Activated B cell treated with CpG ODN at 0.5 μM for 24 hours (primary cell): ENCODE measurements at places on chromosomes 12 and 14.

- H3K4me1 ChIP-seq = no peaks in the 10 kb centered on the region
- peaks cover 80% of the 10 kb centered on the region for H3K36me3 ChIP-seq
- H3K4me3 ChIP-seq = no peak overlapping the region
- DNase-seq = no peak
- no peaks in the 10 kb centered on the region for H3K27me3 ChIP-seq
- H3K27ac ChIP-seq = no peak overlapping the region
These were observed 21.5 kb downstream of the YLPM1 start for GRCh38 chr14:74784634-74785033.

DNA sequence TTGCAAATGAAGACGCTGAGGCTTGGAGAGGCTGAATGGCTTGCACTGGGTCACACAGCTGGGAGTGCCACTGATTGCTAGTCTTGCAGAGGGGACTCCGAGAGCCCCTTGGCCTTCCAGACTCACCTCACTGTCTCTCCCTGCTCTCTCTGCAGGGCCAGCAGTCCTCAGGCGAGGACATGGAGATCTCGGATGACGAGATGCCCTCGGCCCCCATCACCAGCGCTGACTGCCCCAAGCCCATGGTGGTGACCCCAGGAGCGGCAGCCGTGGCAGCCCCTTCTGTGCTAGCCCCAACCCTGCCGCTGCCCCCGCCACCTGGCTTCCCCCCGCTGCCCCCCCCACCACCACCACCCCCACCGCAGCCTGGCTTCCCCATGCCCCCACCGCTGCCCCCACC, 10.1 kb downstream of the SETD1B start:
- H3K36me3 ChIP-seq = peaks cover 74% of the 10 kb centered on the region
- DNase-seq = no peak
- peaks cover 33% of the 10 kb centered on the region for H3K4me1 ChIP-seq
- H3K4me3 ChIP-seq = no peak overlapping the region
- H3K27me3 ChIP-seq = no peaks in the 10 kb centered on the region

- peaks cover 26% of the 10 kb centered on the region for H3K36me3 ChIP-seq
- H3K4me3 ChIP-seq = no peak overlapping the region
- H3K27me3 ChIP-seq = no peaks in the 10 kb centered on the region
- no peak for DNase-seq
- no peak overlapping the region for H3K27ac ChIP-seq
These were observed 76.4 kb downstream of the CHST11 start for GRCh38 chr12:104533134-104533533.

DNA sequence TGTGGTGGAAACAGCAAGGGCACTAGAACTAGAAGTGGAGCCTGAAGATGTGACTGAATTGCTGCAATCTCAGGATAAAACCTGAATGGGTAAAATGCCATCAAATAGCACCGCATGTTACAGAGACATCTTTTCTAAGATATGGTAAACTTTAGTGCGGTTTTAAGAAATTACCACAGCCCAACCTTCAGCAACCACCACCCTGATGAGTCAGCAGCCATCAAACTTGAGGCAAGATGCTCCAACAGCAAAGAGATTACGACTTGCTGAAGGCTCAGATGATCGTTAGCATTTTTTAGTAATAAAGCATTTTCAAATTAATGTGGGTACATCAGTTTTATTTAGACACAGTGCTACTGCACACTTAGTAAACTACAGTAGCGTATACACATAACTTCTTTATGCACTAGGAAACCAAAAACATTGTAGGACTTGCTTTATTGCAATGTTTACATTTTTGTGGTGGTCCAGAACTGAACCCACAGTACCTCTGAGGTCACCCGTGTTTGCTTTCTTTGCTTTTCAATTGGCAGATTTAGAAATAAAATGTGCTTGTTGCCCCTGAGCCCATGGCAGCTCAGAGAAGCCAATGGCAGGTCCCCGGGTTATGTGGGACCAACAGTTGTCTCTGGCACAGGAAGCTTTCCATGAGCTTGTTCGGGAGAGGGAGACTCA, 15.9 kb downstream of the GOLGA3 start:
- H3K36me3 ChIP-seq = peaks cover 73% of the 10 kb centered on the region
- H3K4me1 ChIP-seq = peaks cover 6% of the 10 kb centered on the region
- DNase-seq = no peak
- no peak overlapping the region for H3K4me3 ChIP-seq
- peak overlapping the region; percentile 56 for H3K27ac ChIP-seq

- DNase-seq = no peak
- no peak overlapping the region for H3K4me3 ChIP-seq
- H3K27me3 ChIP-seq = no peaks in the 10 kb centered on the region
- peaks cover 76% of the 10 kb centered on the region for H3K36me3 ChIP-seq
- H3K4me1 ChIP-seq = no peaks in the 10 kb centered on the region
These were observed 40.3 kb downstream of the BRAP start for GRCh38 chr12:111645433-111645832.

GRCh38 chr12:116744766-116745165, 6.7 kb downstream of the RNFT2 start:
- no peaks in the 10 kb centered on the region for H3K27me3 ChIP-seq
- peaks cover 6% of the 10 kb centered on the region for H3K36me3 ChIP-seq
- H3K4me1 ChIP-seq = no peaks in the 10 kb centered on the region
- H3K4me3 ChIP-seq = no peak overlapping the region
- DNase-seq = no peak
- H3K27ac ChIP-seq = no peak overlapping the region

DNA sequence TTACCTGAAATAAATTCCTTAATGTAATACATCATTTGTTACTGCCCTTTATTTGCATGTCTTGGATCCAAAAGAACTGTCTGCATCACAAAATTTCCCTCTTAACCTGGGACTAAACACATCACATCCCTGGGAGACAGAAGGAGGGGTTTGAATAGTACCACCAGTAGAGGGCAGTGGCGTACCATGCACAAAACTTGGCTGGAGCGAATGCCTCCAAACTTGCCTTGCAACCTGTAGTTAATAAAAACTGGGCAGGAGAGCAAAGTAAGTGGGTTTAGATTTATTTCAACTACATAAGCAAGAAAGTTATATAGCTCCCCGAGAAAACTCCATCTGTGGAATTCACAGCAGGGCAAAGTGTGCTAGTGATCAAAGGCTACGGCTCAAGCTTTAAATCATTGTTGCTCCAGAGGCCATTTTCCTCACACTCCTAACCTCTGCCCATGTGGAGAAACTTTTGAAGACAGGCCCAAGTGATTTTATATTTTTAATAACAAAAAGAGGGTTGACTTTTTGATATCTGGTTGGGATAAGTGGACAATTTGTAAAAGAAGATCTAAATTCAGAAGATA, 1176.7 kb upstream of the SEL1L start:
- H3K27me3 ChIP-seq = no peaks in the 10 kb centered on the region
- H3K27ac ChIP-seq = no peak overlapping the region

DNA sequence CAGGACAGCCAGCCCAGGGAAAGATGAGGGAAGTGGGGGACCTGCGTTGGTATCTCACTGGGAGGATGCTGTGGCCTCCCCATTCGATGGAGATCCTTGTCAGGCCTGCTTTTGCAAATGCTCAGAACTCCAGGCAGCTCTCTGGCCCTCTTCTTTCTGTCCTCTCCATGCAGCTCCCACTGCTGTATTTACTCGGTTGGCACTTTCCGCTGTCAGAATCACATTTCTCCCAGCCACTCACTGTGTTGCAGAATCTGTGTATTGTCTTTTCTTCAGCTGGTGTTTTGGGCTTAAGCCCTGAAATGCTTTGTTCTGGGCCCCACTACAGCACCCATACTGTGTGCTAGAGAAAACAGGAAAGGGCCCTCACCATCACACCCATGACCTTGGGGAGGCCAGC, 401.1 kb downstream of the RGS6 start:
- no peaks in the 10 kb centered on the region for H3K4me1 ChIP-seq
- no peaks in the 10 kb centered on the region for H3K36me3 ChIP-seq
- no peak for DNase-seq
- no peak overlapping the region for H3K4me3 ChIP-seq
- no peak overlapping the region for H3K27ac ChIP-seq

DNA sequence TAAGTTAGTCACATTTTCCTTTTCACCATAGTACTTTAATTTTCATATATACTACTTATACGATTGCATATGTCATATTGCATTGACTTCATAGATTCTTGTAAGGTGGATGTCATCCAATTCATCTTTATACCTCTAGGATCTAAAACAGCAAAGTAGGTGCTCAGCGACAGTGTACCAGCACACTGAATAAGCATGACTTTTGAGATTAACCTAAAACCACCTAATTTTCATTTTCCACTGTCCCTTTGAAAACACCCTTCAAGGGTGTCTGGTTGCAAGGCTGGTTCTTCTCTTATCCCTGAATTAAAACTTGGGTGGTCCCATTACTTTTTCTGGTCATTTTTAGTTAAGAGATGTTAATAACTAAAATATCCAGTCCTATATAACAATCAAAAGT, 4.4 kb downstream of the GPR19 start:
- no peaks in the 10 kb centered on the region for H3K27me3 ChIP-seq
- H3K27ac ChIP-seq = peak overlapping the region; percentile 9
- peaks cover 19% of the 10 kb centered on the region for H3K4me1 ChIP-seq
- H3K36me3 ChIP-seq = peaks cover under 1% of the 10 kb centered on the region
- no peak overlapping the region for H3K4me3 ChIP-seq
- no peak for DNase-seq

DNA sequence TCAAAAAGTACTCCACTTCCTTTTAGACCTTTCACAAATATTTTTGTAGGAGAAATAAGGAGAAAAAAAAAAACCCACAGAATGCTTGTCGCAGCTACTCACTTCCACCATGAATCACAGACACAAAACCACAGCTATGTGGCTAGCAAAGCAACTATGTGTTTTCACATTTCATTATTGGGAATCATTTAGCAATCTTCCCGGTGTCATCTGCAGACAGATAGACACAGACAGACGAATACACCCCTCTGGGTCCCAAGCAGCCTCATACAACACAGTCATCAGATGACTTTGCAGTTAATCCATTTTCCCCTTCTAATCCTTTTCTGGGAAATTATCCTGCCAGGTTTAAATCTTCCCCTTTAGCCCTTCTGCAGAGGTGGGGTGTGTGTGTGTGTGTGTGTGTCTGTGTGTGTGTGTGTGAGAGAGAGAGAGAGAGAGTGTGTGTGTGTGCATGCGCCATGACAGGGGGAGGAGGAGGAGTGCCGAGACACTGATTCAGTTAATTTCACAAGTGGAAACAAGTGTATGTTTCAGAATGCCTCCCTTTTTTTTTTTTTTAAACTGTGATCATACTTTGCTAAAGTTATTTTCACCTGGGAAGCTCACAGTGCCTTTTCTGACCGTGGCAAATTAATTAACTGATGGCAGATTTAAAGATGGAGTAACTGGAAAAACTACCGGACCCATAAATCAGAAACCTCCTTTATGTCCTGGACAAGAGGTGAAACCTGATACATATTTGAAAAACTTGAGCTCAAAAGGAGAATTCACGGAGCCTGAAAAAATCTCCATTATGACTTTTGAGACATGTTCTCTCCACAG, 39.9 kb downstream of the LTBP2 start:
- H3K4me1 ChIP-seq = no peaks in the 10 kb centered on the region
- H3K4me3 ChIP-seq = no peak overlapping the region
- no peaks in the 10 kb centered on the region for H3K36me3 ChIP-seq
- peaks cover 7% of the 10 kb centered on the region for H3K27me3 ChIP-seq
- DNase-seq = no peak

DNA sequence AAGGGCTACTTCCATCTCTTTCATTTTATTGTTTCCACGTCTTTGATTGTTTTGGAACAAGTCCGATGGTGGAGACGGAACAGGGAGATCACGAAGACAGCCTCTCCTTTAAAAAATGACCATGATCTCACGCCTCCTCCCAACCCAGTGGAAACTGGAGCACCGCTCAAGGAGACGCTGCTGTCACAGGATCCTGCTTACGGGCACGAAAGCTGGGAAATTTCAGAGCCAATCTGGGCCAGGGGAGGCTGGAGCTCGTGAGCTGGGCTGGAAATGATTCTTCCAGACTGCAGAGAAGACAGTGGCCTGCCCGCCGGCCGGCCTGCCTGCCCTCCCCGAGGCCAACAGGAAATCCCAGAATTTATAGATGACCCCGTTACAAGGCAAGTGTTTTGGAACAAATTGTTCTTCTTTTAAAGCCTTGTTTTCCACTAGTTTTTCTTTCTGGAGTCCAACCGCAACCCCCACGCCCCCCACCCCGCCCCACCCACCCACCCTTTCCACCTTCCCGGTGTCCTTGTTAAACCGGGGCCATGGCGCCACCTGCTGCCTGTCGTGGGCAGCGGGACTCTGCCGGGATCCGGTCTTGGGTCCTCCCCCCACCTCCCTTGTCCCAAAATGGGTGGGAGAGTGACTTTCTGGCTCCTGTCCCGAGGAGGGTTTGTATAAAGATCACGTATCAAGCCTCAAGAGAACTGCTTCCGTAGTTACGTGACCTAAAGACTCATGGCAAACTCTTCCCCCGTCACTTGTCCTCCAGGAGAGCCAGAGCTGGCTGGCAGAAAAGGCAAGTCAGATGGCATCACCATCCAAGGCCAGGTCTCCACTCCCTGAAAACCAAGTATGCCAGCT, 40.3 kb downstream of the MAP1LC3B2 start:
- peak overlapping the region; percentile 18 for H3K27ac ChIP-seq
- DNase-seq = peak; percentile 62
- H3K27me3 ChIP-seq = no peaks in the 10 kb centered on the region
- no peaks in the 10 kb centered on the region for H3K36me3 ChIP-seq
- H3K4me1 ChIP-seq = peaks cover 28% of the 10 kb centered on the region
- H3K4me3 ChIP-seq = peak overlapping the region; percentile 45

GRCh38 chr14:99632410-99633035, 12.4 kb upstream of the HHIPL1 start:
- no peaks in the 10 kb centered on the region for H3K36me3 ChIP-seq
- peaks cover 26% of the 10 kb centered on the region for H3K27me3 ChIP-seq

DNA sequence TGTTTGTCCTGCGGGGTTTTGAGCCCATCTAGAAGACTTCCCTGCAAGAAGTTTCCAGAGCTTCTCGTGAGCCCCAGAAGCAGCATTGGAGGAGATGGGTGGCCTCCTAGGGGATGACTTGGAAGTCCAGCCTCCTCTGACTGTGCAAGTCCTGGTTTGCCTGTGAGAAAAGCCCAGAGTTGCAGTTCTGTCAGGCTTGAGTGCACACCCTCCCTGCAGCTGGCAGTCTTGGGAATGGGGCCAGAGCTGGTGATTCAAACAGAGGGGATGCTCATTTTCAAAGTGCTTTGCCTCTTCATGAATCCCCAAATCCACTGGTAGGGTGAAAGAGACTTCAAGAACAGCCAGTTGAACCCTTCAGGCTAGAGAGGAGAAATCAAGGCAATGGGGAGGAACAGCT, 3.9 kb upstream of the PPP1R1A start:
- peaks cover 57% of the 10 kb centered on the region for H3K27me3 ChIP-seq
- no peak overlapping the region for H3K27ac ChIP-seq
- no peaks in the 10 kb centered on the region for H3K36me3 ChIP-seq

GRCh38 chr14:38080696-38081095, 127.0 kb upstream of the SSTR1 start:
- no peak for DNase-seq
- H3K27me3 ChIP-seq = no peaks in the 10 kb centered on the region
- no peak overlapping the region for H3K4me3 ChIP-seq
- H3K36me3 ChIP-seq = no peaks in the 10 kb centered on the region
- H3K4me1 ChIP-seq = no peaks in the 10 kb centered on the region

- H3K27ac ChIP-seq = peak overlapping the region; percentile 60
- H3K36me3 ChIP-seq = peaks cover 63% of the 10 kb centered on the region
- H3K4me3 ChIP-seq = peak overlapping the region; percentile 25
- peaks cover 39% of the 10 kb centered on the region for H3K4me1 ChIP-seq
- H3K27me3 ChIP-seq = no peaks in the 10 kb centered on the region
- no peak for DNase-seq
These were observed 154.4 kb downstream of the FUT8 start for GRCh38 chr14:65566820-65567522.
